ENCODE measurements at places on chromosomes 1 and 21.

GRCh38 chr1:164983023-164983650 lies 373.4 kb downstream of the LMX1A start:
- no peak for DNase-seq

DNA sequence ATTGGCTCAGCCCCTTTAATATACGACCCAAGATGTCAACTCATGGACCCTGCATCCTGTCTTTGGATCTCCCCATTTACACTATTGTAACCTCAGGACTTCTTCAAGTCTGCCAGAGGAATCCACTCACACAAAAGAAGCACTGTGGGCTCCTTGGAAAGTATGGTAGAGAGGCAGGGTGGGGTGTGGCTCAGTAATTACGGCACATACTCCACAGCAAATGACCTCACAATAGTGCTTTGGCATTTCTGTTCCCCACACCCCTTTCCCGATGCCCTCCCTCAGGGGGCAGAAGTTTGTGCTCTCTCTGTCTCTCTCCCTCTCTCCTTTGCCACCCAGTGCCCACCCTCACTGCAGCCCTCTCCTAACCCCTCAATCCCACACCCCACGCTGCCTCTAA lies 27.8 kb upstream of the IFNAR2 start:
- DNase-seq, result no peak

GRCh38 chr1:217534566-217534965 lies 96.3 kb downstream of the GPATCH2 start:
- no peak for DNase-seq

- DNase-seq, result no peak
Observed at GRCh38 chr1:151193856-151194255, 3.9 kb upstream of the VPS72 start.

- no peak for DNase-seq
Observed at GRCh38 chr21:33608559-33608958, 20.1 kb upstream of the DONSON start.

- no peak for DNase-seq
Observed at GRCh38 chr1:65980237-65980636, 187.5 kb downstream of the PDE4B start.

- DNase-seq, result no peak
Observed at GRCh38 chr1:201019321-201019977, 4.1 kb downstream of the KIF21B start.

GRCh38 chr1:111476761-111477309 lies 3.1 kb downstream of the C1orf162 start:
- no peak for DNase-seq

DNA sequence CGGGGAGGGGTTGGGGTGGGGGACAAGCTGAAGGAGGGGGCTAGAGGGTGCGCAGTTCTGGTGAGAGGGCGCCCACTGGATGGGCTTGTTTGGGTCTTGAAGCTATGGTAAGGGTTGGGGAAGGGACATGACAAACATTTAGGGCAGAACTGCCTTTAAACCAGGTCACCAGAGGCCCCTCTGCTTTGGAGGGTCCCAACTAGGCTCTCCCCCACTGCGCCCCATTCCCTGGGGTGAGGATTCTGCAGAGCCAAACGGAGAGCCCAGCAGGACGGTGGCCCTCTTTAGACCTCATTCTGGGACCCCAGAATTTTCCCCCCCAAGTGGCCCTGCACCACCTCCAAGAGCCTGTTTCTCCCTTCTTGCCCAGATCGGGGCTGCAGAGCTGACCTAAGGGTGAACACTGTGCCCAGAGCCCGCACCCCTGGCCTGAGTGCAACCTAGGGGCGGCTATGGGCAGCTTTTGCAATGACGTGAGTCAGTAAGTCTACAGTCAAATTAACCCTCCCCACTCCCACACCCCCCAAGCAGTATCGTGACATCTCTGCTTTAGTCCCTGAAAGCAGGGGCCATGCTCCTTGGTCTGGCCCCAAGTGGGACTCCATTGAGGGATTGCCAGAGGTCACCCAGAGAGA lies 593.8 kb downstream of the MATN1 start:
- DNase-seq, result no peak

GRCh38 chr1:159228554-159228953 lies 23.9 kb downstream of the ACKR1 start:
- DNase-seq, result no peak

- no peak for DNase-seq
Observed at GRCh38 chr1:80779275-80779674, 1021.5 kb upstream of the ADGRL2 start.

GRCh38 chr1:36099681-36100341 lies 11.1 kb downstream of the ADPRS start:
- DNase-seq, result no peak

DNA sequence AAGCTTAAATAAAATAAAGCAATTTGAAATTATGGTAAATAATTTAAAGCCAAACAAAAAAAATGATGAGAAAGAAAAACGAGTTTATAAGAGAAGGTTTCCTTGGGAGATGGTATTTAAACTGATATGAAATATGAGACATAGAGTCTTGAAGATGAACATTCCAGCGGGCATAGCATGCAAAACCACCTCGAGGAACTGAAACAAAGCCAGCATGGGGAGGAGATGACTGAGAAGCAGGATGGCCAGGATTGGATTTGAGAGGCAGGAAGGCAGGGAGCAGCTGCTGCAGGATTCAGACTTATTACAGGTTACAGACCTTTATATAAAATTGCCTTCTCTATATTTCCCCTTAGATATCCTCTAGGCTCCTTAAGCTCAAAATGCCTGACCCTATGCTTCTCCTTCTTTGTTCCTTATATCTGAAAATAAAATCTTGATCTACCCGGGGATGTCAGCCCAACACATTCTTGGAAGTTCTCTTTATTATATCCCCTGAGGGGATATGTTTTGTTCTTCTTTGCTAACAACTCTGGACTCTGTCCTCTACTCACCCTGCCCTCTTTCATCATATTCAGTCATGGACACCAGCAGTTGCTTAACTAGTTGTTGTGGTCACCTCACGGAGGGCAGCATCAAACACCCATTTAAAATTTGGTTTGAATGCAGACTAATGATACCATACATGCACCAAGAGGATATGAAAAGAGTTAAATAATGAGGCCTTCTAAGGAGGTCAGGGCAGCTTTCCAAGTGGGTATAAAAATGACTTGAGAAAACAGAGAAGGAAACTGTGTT lies 719.1 kb upstream of the B3GALT2 start:
- DNase-seq, result no peak

DNA sequence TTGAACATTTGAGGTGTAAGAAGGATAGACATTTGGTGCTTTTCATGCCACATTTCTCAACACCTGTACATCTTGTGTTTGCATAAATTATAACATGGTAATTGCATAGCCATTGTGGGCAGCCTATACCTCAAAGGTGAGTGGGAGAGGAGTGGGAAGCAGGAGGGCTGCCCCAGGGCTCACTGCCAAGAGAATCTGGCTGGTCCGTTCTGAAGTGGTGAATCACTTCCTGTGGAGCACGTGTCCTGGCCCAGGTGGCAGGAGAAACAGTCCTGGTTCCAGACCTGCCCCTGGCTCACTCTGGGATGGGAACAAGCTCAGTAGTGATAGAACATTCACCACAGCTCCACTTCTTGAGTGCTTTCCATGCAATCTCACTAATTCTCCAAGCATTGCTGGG lies 11.6 kb upstream of the OLFML2B start:
- DNase-seq, result no peak

DNA sequence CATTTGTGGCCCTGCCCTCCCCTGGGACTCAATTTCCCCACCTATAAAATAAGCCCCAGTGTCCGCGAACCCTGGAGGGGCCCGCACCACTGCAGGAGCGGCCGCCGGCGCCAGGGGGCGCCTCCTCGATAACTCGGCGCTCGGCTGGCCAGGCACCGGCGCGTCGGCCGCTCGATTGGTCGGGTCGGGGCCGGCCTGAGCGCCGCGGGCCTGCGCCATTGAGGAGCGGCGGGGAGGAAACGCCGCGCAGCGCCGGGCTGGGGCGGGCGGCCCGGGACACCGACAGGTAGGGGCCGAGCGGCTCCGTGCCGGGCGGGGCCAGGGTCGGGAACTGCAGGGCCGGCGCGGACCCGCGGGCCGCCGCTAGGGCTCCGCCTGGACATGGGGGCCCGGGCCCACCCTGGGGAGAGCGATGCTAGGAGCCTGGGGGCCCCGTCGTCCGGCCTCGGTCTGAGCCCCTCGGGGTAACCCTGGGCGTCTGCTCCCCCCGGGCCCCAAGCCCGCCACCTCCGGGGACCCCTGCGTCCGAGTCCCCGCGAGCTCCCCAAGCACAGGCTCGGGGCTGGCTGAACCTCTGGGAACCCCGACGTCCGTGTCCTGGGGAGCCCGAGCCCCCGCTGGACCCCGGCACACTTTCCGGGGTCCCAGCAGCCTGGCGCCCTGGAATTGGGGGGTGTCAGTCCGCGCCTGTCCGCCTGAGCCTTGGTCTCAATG lies at the start of gene VPS13D:
Gene VPS13D (plus strand): TSS at position 196 of the 714 bp plus-strand sequence. CDS start 4,237 bp downstream, outside the sequence.
- DNase-seq, result no peak

- DNase-seq, result no peak
Observed at GRCh38 chr1:214719207-214719606, 116.2 kb downstream of the CENPF start.

DNA sequence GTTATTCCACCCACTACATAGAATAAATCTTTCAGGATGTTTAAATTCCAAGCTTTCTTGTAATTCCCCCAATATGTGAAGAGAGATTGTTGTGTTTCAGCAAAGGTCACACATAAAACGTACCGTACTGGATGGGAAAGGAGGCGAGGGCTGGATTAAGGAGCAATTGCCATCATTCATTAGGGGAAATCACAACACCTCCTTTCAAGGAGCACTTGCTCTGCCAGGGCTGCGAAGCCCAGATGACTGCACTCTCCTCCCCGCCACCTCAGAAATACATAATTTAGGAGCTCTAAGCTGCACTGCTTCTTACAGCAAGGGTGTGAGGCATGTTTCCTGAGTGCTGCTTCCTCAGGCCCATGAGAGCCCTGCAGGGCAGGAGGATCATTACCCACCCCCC lies 29.6 kb downstream of the MATN1 start:
- DNase-seq, result no peak

DNA sequence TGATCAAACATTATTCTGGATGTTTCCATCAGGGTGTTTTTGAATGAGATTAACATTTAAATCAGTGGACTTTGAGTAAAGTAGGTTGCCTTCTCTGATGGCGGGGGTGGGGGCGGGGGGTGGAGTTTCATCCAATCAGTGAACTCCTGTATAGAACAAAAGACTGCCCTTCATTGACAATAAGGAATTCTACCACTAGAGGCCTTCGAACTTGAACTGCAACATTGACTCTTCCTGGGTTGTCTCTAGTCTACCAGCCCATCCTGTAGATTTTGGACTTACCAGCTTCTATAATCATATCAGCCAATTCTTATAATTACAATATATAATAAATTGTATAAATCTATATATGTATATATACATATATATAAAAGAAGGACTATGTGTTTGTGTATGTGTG lies 520.4 kb upstream of the CXADR start:
- no peak for DNase-seq

DNA sequence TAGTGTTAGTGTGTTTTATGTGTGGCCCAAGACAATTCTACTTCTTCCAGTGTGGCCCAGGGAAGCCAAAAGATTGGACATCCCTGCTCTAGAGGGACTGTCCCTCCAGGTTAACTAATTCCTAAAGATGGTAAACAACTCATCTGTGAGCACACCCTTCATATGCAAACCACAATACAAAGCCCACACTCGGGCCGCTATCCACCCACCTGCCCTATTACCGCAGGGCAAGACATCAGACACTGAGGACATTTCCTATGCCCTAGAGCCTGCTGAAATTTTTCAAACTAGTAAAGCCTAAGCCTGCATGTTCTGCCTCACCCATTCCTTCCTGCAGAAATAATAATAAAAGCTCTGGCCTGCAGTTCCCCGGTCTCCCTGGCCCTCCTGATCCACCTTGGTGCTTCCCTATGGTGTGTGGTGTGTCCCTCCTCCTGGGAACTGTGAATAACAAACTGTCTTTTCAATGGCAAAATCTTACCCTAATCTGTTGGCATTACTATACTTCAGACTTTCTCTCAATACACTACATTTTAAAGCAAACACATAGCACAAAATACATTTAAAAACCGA lies 39.3 kb upstream of the NTPCR start:
- DNase-seq, result no peak

GRCh38 chr1:223401873-223402789 lies 8.9 kb downstream of the CCDC185 start:
- DNase-seq, result no peak

DNA sequence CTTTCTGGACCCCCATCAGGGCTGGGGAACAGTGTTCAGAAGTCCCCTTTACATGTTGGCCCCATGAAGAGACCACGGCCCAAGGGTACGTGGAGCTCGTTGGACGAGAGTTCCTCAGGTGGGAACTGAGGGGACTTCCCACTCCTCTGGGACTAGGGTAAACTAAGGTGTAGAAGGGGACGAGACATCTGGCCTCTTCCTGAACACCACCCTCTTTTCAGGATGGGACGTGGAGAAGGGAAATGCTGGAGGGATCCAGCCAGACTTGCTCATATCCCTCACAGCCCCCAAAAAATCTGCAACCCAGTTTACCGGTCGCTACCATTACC lies 2.0 kb downstream of the NAXE start:
- no peak for DNase-seq

DNA sequence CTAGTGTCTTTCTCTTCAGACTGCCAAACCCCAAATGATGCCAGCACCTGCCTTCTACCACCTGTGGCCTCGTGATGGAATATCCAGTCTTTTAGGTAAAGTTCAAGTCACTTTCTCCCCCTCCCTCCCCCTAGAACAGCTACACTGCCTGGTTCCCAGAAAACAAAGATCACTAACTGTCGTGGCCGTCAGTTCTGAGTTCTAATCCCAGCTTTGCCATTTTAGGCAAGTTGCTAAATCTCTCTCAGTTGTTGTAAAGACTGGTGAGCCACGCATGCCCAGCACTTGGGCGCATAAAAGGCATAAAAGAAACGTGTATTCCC lies 648 bp upstream of the TRAPPC3 start:
- DNase-seq, result no peak

GRCh38 chr1:226590614-226591013 lies 42.0 kb downstream of the STUM start:
- no peak for DNase-seq

DNA sequence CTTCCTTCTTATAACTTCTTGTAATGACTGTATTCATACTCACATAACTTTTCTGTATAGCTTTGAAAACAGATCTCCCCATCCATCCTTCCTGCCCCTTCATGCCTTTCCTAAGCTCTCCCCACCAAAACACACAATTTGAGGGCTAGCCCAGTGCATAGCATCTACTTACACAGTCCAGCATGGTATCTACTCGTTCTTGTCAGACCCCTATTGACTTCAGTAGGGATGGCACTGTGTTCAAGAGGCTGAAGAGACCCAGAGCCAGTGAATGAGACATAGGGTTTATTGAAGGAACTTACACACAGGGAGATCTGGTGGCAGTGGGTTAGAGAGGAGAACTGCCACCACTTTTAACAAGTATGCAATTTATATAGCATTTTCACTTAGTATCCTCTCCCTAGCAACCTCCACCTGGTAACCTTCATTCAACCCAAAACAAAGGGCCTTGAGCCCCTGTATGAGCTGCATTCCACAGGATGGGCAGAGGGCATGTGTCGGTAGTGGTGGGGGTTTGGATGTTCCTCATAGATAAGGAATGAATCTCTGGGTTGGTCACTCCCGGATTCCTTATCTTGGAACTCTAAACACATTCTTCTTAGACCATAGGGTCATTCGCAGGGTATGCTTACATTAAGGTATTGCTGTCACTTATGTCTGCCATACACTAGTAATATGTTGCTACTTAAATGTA lies 64.9 kb upstream of the GNG12 start:
- no peak for DNase-seq

Measured in brain pericyte (primary cell).